ENCODE measurements at places on chromosomes 1 and 21.

DNA sequence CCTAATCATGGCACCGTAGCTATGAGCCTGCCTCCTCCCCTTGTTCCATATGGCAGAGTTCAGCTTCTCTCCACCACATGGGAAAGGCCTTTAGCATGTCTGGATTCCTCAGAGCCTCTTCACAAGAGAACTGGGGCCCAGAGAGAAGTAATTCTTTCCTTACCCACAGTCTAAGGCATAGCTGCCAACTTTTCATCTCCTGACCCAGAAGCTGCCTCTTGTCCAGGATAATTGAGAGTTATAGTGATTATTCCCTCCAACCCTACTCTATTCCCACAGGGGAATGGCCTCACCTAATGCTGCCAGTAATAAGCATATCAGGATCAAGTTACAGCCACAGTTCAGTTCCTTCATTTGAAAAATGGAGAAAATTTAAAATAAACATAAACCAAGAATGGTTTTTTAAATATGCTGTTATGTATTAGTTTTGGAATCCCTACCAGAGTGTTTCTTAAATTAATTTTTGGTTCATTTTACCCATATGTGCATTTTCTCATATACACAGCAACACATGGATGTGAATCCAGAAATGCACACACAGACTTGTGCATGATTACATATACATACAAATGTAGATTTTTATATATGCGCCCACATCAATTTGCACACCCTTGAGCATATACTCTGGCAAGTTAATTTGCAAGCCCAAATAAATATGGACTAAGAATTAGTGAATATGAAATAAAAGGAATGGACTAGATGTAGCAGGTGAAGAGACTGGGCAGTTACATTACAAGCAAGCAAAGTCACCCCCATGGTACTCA lies 63.9 kb upstream of the WARS2 start:
- no peak for DNase-seq

DNA sequence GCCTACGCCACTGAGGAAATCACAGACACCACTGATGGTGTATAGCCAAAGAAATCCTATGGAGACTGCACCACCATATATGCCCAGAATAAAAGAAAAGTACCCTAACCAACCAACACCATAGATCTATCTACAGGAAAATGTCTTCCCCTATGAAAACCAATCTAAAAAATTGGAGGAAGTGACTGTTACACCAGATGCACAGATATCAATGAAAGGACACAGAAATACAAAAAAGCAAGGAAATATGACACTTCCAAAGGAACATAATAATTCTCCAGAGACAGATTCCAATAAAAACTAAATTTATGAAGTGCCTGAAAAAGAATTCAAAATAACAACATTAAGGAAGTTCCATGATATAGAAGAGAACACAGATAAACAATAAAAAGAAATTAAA lies 56.8 kb upstream of the BCL10 start:
- no peak for DNase-seq

- DNase-seq = no peak
These were observed 60.5 kb upstream of the SIPA1L2 start for GRCh38 chr1:232690285-232690935.

DNA sequence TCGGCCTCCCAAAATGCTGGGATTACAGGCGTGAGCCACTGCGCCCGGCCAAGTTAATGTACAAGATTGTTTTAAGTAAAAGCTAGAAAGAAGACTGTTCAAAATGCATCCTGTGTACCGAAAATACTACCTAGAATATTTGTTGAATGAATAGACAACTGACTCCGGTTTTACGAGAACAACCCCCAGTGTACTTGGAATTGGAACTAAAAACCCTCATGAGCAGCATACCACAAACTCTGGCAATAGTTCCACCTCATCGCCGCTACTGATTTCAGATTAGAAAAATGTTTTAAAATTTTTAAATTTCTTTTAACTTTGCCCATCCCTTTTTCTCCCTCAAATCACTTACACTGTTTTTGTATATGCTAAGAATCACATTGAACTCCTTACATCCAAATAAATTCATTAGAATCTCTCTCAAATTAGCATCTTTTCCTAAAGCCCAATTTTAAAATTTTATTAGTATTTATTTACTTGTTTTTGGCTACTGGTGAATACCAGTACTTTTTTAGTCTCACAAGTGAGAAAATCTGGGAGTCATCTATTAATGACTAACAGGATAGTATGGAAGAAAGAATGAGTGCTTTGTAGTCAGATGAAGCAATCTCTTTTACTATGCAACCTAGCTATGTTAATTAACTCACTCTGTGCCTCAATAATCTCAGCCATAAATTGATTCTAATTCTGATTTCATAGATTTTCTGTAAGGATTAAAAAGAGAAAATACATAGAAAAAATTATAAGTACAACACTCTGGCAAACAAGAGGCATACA lies 95.1 kb downstream of the GPATCH2 start:
- DNase-seq = no peak

- no peak for DNase-seq
These were observed 17.4 kb upstream of the SLC6A9 start for GRCh38 chr1:44048532-44049215.

DNA sequence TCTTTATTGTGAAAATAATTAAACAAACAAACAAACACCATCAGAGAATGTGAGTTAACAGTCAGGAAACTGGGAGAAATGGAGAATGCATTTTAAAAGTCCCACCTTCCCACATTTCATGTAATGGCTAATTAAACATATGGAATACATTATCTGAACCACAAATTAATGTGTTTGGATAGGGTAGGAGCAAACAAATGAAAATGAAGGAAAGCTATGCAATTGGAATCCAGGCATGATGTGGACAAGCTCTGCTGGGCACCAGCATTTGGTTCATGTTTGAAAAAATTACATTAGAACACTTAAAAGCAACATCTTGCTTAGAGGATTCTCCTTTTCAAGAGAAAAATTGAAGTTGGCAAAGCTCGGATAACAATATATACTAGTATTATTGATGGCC lies 628.1 kb downstream of the LMO4 start:
- DNase-seq = no peak

DNA sequence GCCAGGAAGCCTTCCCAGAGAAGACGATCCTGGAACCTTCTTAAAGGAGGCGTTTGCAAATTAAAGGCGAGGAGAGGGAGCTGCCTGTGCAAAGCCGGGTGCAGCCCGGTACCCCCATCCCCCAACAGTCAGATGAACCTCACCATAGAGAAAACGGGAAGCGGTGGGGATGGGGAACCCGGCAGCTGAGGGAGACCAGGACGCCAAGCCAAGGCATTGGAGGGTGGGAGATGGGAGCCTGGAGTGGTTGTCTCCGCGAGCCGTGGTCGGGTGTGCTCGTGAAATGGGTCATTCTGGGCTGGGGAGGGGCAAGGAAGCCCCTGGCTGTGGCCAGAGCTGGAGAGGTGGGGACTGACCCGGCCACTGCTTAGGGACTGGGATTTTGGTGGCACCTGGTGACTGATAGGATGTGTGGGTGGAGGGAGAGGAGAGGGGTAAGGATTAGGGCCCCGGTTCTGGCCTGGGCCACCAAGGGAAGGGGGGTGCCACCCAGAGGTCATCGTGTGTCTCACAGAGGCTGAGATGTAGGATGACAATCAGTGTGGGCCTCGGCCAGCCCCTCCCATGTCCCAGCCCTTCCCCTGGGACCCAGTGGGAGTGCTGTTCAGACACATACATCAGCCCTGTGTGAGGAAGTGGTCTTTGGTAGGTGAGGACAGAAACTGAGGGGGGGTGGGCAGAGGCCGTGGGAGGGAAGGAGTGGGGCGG lies 676 bp upstream of the PADI2 start:
- no peak for DNase-seq

DNA sequence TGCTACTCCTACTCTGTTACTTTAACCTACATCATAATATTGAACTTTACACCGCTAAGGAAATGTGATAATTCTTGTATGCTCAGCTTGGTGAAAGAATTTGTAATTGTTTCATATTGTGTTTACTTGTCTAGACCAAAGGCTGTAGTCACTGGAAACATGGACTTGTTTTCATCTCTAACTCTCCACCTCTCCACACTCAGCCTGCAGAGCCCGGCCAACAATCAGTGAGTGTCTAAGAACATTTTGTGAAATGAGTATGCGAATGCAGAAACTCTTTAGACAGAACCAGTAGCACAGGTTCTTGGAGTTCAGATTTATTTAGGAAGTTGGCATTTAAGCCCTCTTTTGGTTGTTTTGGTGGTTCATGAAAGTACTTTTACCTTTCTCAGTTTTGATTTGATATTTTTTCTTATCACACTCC lies 3.2 kb upstream of the RWDD3 start:
- DNase-seq = no peak

- DNase-seq = no peak
These were observed 45.9 kb downstream of the SLX9 start for GRCh38 chr21:44985441-44986401.

- DNase-seq = no peak
These were observed 280.1 kb downstream of the HHAT start for GRCh38 chr1:210608767-210609166.

DNA sequence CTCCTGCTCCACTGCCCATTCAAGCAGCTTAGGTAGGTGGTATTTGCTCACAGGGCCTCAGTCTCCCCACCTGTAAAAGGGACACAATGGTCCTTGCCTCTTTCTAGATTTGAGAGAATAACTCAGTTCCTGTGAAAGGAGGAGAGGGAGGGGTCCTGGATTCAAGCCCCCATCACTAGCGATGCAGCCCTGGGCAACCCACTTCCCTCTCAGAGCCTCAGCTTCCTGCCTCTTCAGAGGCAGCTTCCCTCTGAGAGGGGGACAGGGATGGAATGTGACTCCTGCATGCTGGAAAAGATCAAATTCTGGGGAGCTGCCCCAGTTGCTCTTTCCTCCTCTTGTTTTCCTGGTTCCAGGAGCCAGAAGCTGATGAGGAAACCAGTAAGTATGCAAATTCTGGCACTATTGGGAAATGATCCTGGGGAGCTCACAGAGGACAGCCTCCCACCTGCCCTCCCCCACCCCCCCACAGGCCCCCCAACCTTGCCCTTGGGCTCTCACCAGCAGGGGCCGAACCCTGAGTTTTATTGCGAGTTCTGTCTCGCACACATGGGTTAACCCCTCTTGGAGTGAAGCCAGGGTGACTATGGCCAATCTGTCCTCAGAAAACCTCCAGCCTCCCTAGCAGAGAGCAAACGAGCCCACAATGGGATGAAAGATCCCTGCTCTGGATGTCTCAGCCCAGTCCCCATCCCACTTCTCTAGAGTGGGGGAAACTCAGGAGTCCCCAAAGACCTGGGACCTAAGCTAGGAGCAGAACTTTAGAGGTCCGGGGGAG lies 11.7 kb downstream of the ZC3H12A start:
- no peak for DNase-seq

GRCh38 chr21:45079351-45079750 lies 5.0 kb downstream of the ADARB1 start:
- no peak for DNase-seq

- DNase-seq = no peak
These were observed 54.4 kb upstream of the NEK7 start for GRCh38 chr1:198102454-198102827.

- DNase-seq = no peak
These were observed 1.4 kb downstream of the NID1 start for GRCh38 chr1:236063551-236063918.

GRCh38 chr1:202571719-202572339 lies 138.4 kb downstream of the SYT2 start:
- DNase-seq = no peak

- DNase-seq = no peak
These were observed 80.0 kb upstream of the PRRC2C start for GRCh38 chr1:171405391-171405714.

DNA sequence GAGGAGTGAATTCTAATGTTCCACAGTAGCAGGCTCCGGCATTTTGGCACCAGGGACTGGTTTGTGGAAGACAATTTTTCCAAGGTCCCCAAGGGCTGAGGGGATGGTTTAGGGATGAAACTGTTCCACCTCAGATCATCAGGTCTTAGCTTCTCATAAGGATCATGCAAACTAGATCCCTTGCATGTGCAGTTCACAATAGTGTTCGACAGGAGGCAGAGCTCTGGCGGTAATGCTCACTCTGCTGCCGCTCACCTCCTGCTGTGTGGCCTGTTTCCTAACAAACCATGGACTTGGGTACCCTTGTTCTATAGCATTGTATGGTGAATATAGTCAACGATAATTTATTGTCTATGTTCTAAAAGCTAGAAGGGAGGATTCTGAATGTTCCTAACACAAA lies 16.6 kb downstream of the CRNN start:
- no peak for DNase-seq

GRCh38 chr1:236950365-236950764 lies 53.9 kb downstream of the MT1HL1 start:
- no peak for DNase-seq

DNA sequence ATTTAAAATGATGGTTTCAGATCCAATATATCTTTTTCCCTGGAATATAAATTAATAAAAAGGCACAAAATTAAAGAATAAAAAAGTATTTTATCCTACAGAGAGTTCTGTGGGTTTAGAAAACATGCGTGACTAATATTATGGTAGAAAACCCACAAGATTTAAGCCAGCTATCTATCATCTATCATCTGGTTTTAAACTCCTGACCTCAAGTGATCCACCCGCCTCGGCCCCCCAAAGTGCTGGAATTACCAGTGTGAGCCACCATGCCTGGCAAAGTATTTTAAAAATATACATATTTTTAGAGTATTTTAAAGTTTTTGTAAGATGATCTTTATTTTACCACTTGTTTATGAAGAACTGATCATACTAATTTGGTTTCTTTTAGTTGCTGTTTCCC lies 79.5 kb downstream of the NRIP1 start:
- DNase-seq = no peak

DNA sequence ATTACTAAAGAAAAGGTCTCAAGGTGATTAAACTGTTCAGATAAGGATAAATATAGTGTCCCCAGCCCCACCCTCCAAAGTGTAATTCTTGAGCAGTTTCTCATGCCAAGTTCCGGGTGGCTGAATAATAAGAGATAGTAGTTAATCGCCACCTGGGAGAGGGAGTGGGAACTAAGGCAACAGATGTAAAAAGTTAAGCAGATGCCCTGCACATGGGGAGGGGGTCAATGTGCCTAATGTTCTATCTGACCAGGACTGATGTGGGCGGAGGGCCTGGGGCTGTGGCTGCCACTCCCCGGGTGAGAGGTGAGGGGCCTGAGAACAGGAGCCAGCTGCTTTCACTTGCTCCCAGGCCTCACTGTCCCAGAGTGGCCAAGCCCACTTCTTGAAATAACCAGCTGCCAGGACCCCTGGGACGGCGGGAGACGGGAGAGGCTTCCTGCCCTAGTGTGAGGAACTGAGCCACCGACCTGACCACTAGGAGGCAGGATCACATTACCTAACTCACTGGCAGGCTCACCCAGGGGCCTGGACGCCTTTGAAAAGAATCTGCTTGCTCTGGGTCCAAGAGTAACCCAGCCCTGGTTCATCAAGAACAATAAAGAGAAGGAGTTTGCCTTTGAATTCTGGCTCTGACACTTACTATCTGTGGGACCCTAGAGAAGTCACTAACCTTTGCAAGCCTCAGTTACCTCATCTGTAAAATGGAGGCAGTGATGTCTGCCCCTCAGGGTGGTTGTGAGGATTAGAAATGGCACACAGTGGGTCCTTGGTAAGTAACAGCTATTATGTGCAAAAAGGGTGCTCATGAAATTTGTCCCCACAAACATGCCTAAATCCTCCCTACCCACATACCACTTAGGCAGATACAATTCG lies 179.2 kb downstream of the ATG4C start:
- no peak for DNase-seq

GRCh38 chr1:16138772-16139221 lies 17.1 kb downstream of the EPHA2 start:
- no peak for DNase-seq

Measured in left renal pelvis (tissue), 4 donors.